T-helper 2 cell treated with Interferon-gamma antibody and Interleukin-4, amounts not matched to agents 5 μg/mL and 100 μg/mL, for 36 hours (primary cell): ENCODE measurements at places on chromosomes 4 and X.

- DNase-seq, result no peak
These were observed 162.0 kb downstream of the NKX6-1 start for GRCh38 chr4:84336964-84337705.

DNA sequence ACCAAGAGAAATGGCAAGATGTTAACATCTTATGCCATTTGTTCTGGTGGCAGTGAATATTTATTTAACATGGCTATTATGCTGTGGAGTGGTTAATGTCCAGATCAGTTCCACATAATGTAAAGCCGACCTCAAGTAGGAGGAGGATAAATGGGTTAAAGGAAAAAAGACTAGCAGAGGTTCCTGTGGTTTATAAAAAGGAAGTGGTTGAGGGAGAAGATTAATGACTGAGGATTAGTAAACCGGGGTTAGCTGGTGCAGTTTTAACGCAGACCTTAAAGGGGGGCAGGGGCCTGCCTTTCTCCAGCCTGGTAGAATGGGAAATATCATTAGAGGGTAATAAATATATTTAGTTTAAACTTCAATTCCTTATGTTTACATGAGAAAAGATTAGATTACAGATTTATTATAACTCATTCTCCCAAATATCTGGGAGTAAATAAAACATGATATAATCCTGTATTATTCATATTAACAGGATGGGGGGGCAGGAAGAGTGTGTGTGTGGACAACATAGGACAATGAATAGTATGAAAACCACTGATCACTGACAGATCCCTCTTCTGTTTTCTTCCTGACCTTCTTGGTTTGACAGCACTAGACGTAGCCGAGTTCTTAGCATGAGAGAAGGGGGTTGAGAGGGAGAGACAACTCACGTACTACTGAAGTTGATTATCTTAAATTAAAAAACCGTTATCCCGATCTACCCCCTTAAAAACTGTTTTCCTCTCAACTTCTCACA, 124.1 kb upstream of the LIMCH1 start:
- DNase-seq, result no peak

GRCh38 chr4:112145790-112146501, 692 bp downstream of the FAM241A start:
- DNase-seq, result peak; percentile 75

- DNase-seq, result no peak
These were observed 18.1 kb upstream of the CXCL2 start for GRCh38 chr4:74117024-74117534.

DNA sequence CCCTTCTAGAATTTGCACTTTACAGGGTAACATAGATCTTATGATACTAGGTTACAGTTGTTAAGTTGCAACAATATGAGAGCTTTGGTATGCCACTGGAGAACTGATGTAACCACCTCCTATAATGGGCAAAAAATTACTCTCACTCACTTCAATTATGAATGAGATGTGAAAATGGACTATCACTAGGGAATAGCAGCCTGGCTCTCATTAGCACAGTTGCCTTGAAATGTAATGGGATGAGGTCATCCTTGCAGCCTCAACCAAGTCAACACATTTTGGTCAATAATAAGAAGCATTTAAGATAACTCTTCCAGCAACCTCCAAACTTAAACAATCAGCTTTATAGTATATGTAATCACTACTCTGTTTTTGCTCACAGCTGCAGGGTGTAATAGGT, 69.4 kb downstream of the TBC1D9 start:
- no peak for DNase-seq

DNA sequence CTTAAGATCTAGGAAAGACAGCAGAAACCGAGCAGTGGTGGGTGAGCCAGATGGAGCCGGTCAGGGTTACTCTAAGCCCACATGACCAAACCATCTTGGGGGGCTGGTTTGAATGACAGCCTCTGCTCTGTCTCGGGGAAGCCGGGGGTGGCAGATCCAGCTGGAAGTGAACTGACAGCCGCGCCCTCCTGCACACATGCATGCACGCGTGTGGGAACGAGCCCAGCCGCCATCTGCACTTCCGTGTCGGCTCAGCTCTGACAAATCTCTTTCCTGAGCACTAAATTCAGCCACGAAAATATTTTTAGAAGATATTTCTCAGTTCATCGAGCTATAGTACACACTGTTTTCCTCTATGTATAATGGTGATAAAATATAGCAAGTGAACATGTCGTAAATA, 115.5 kb downstream of the DCTD start:
- no peak for DNase-seq

GRCh38 chr4:11005300-11005699, 320.7 kb upstream of the CLNK start:
- DNase-seq, result no peak

DNA sequence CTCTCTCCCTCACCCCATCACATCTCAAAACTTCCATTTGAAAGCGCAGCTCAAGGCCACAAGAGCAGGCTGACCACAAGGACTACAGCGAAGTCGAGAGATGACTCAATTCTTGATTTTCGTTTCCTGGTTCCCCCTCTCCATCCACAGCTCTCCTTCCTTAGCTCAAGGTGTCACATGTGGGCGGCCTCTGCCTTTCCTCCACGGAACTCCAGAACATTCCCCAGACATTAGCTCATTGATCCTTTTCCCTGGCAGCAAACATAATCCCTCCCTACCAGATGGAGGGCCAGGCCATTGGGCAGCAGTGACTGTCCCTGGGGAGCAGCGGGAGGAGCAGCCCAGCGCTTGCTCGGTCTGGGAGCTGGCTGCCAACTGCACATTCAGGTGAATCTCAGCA, 56.3 kb downstream of the CCDC149 start:
- DNase-seq, result no peak

DNA sequence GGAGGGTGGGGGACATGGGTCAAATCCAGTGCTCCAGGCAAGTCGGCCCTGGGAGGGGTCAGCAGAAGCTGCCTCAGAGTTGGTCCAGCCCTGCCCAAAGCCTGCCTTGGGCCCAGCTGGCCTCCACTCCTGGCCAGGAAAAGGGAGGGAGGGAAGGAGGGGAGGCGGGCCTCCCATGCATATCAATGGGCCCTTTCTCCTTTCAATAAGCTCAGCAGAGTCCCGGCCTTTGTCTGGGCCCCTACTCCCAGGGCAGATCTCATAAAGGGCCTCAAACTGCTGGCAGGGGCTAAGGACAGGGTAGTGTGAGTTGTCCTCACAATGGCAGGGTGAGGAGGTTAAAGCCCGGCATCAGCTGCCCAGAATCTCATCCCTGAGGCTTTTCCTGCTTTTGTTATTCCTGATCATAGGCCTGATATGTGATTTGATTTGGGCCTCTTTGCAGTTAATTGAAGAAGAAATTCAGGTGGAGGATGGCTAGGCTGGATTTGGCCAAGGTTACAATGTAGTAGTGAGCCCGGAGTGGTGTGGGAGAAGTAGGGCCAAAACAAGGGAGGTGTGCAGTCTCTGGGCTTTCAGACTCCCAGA, 121.1 kb upstream of the ATP6AP2 start:
- DNase-seq, result no peak

GRCh38 chr4:148747721-148748268, 305.6 kb upstream of the NR3C2 start:
- DNase-seq, result no peak

- DNase-seq, result no peak
These were observed 84.5 kb downstream of the MAGEB17 start for GRCh38 chrX:16251782-16252181.

DNA sequence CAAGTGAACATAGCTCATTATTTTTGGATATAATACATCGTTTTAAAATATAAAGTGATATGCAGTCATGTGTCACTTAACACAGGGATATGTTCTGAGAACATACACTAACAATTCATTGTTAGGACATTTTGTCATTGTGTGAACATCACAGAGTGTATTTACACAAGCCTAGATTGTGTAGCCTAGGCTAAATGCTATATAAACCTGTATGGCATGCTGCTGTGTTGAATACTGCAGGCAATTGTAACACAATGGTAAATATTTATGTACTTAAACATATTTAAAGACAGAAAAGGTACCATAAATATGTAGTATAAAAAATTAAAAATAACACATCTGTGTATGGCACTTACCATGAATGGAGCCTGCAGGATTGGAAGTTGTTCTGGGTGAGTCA, 44.9 kb upstream of the GPRIN3 start:
- no peak for DNase-seq

DNA sequence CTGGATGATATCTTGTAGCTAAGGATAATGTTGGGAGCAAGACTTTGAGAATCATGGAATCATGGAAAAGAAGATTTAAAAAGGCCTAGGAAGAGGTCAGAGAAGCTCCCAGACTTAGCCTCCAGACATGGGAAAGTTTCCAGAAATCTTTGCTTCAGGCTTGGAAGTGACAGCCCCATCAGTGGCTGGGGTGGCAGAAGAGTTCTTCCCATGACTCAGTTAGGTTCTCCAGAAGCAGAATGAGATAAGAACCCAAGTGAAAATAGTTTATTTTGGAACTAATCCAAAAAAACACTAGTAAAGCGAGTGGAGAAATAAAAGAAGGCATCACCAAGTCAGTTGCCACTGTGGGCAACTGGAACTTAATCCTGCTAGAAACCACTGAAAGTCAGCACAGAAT, 506.9 kb downstream of the MID1IP1 start:
- no peak for DNase-seq

- no peak for DNase-seq
These were observed 31.3 kb downstream of the CRLF2 start for GRCh38 chrX:1181170-1181569.

DNA sequence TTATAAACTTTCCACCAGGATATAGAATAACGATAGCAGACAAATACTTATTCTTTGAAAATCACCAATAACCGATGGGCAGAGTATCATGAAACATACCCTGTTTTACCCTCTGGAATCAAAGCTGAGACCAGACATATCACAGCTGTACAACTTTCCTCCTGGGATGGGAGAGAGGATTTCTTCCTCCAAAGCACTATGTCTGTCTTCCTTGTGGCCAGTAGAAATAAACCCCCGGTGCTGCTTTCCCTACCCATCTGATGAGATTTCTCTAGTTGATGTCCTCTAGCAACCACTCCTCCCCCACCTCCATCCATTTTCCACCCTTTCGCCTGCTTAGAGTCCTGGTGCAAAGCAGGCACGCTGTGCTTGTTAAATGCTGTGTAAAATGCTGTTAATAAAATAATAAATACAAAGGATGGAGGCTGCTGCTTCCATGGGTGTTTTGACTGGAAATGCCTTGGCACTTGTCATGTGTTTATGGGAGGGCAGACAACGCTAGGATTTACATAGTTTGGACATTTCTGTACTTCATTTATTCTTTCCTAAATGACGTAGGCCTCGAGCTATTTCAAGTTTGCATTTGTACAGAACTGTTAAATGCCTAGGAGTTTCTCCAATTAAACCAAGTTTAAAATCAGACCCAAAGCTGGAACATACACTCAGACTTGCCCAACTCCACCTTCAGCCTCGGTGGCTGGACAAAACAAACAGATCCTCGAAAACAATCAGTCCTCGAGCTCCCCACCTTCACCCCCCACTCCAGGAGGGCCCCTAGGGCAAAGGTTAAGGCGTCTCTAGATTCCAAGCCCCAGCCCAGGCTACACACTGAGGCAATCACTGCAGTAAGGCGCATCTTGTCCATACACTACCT, 10.1 kb downstream of the BCOR start:
- DNase-seq, result no peak

GRCh38 chr4:174133551-174133950, 149.9 kb downstream of the FBXO8 start:
- DNase-seq, result no peak

GRCh38 chr4:186719925-186720694, 3.5 kb downstream of the FAT1 start:
- no peak for DNase-seq

- DNase-seq, result no peak
These were observed 27.1 kb downstream of the UVSSA start for GRCh38 chr4:1373892-1374705.

GRCh38 chrX:44036336-44036735, 63.1 kb upstream of the NDP start:
- DNase-seq, result no peak

DNA sequence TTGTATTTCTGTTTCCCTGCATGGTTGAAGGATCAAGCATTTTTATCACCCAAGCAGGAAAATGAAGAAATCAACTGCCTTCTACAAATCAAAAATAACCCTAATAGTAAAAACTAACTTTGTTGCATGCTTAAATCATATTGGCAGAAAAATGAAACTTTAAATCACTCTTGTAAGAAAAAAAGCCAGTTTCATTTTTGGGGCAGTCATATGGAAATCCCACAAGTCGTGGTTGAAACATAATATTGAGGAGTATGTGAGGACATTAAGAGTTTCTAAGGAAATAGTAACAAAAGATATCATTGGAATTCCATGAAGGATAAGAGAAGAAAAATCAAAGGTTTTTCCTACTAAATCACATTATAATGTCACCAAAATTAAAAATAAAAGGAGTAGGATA, 8.4 kb downstream of the TEC start:
- DNase-seq, result no peak

- DNase-seq, result no peak
These were observed 97.0 kb downstream of the MID1IP1 start for GRCh38 chrX:38898261-38898660.

DNA sequence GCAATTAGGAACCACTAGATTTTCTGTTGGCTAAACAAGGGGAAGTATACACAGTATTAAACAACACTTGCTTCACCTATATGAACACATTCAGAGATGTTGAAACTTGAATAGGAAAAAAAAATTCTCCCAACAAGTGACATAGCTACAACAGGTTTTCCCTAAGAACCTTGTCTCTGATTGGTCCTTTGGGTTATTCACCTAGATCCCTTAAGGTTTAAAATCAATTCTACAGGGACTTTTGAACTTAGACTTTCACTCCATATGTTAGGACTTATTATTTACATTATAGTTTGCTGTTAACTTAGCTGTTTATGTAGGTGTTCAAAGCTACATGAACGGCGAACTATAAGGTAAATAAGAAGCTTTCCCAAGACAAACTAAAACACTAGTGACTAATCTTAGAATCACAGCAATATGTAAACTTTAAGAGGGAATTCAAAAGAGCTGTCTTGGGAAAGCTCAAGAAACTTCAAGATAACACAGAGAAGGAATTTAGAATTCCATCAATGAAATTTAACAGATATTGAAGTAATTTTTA, 72.2 kb upstream of the ZXDB start:
- no peak for DNase-seq

DNA sequence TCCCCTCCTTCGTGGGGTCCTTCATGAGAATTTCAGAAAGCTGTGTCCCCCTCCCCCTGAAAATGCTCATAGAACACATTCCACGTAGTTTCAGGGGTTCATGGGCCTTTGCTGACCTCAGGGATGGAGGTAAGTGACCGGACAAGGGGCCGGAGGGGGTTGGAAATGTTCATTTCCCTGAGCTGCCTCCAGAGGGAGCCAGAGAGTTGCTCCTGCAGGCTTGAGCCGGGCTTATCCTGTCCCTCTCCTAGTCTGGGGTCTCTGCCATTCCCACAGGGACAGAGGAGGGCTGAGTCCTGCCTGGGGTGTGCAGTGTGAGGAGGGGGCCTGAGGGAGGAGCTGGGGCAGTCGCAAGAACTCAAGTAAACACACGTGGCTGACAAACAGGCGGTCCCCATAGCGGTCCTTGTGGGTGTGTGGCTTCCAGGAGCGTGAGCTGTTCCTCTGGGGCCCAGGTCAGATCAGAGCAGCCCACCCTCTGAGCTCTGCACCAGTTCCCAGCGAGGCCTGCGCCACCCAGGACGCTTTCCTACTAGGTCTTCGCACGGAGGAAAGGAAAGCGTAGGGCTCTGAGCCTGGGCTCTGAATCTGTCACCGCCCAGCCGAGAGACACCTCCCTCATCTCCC, 62.5 kb downstream of the WFS1 start:
- DNase-seq, result no peak

GRCh38 chr4:183840311-183840710, 64.8 kb upstream of the STOX2 start:
- DNase-seq, result peak; percentile 40
